ENCODE measurements at places on chromosomes 4 and X.

- no peak for DNase-seq
These were observed 16.6 kb downstream of the AMER1 start for GRCh38 chrX:64188901-64189300.

- no peak for DNase-seq
These were observed 85.6 kb upstream of the CPEB2 start for GRCh38 chr4:14916554-14917297.

DNA sequence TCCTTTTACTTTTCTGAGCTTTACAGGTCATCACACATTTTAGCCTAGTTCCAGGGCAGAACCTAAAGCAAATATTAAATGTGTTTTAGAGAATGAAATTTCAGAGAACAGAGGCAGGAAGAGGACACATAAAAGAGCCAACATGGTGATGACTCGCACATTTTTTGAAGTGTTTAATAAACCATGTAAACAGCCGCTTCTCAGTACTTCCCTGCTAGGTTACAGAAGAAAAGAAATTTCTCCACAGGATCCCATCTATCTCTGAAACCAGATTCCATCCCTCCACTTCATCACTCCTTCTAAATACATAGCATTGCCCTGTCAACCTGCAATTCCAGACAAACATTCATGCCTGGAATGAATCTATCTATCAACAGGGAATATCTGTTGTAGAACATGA lies 949.5 kb upstream of the PCDH7 start:
- DNase-seq = no peak

DNA sequence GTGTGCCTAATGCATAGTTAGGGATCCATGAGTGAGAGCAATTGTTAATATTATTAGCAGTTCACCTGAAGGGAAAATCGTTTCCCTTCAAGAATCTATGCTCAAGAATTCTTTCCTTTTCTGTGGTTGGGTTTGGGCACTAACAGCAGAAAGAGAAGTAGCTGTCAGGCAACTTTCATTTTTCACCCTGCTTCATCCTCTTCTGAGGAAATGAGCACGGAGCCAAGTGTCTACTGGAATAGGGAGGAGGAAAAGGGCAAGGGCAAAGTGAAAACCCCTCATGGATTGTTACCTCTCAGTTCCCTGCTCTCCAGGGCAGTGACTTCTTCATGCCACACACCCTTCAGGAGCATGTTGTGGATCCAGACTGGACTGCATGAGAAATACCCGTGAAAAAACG lies 2.6 kb upstream of the HPGDS start:
- no peak for DNase-seq

- no peak for DNase-seq
These were observed 43.6 kb downstream of the TLR10 start for GRCh38 chr4:38738940-38739803.

DNA sequence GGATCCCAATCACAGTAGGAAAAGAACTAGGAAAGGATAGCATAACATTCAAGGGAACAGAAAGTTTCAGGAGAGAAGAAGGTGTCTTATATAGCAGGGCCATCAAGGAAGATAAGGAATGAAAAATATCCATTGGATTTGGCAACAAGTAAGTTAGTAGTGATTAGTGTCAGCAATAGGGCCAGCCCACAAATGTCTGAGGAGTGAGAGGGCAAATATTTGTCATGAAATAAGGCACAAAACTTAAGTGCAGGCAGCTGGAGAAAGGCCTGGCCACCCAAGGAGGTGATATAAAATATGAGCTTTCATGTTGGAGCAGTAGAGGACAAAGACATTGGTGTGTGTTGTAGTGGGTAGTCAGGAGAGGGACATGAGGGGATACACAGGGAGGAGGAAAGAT lies 132.1 kb downstream of the COL4A6 start:
- DNase-seq = no peak

DNA sequence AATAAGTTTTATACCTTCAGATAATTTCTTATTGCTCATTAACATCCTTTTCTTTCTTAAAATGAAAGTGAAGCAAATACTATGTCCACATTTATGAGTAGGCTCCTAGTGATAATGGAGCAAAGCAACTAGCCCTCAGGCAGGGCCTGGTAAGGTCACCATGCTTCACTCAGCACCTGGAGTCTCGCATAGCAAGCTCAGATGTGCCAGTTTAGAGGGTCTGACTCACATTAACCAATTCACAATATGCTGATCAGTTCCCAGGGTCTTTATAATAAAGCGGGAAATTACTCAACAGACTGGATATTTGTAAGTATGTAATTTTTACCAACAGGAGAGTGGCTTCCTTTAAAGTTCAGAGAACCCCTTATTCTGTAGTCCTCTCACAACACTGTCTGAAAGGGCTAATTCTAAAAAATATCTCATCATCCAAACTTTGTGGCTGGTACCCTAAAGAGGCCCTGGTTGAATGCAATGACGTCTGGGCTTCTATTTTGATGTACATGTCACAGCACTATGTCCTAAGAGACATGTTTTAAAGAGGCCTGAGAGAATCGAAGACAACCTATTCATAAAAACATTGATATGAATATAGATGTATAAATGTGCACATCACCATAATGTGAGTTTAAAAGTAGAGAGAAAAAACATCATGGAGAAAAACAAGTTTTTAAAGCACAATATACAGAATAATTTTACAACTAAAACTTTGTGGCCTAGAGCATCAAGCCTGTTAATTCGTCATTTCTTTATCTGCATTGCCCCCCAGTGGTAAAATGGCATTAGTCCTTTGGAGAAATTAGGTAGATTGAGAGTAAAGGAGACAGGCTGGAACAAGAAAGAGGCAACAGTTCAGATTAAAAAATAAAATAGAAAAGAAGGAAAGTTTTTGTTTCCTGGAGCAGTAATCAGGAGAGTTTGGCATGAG lies 44.3 kb downstream of the IL21 start:
- DNase-seq = peak; percentile 9

- no peak for DNase-seq
These were observed 886.8 kb downstream of the NLGN4X start for GRCh38 chrX:5341902-5342301.

GRCh38 chrX:112830540-112830939 lies 10.1 kb downstream of the AMOT start:
- no peak for DNase-seq

GRCh38 chr4:26275281-26275680 lies 45.5 kb upstream of the RBPJ start:
- no peak for DNase-seq

GRCh38 chr4:40564004-40564403 lies 65.7 kb downstream of the RBM47 start:
- no peak for DNase-seq

GRCh38 chr4:133150486-133151340 lies 1.6 kb downstream of the PCDH10 start:
- DNase-seq = no peak

- DNase-seq = no peak
These were observed 49.2 kb upstream of the UGT2A1 start for GRCh38 chr4:69702201-69702600.

DNA sequence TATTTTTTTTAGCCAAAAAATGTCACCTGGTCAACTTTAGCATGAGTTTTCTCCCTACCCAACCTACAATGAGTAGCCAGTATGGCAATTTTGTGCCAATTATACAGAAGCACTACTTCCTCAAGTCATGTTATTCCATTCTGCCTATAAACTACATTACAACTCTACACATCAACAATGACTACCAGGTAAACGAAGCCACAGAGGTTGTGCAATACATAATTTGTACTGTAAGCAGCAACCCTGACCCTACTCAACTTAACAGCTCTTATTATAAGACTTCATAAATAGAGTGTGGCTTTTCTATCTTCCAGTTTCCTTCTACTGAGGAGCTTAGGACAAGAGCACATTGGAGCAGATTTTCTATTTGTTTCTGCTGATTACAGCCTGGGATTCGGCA lies 160.5 kb downstream of the HS3ST1 start:
- DNase-seq = no peak

DNA sequence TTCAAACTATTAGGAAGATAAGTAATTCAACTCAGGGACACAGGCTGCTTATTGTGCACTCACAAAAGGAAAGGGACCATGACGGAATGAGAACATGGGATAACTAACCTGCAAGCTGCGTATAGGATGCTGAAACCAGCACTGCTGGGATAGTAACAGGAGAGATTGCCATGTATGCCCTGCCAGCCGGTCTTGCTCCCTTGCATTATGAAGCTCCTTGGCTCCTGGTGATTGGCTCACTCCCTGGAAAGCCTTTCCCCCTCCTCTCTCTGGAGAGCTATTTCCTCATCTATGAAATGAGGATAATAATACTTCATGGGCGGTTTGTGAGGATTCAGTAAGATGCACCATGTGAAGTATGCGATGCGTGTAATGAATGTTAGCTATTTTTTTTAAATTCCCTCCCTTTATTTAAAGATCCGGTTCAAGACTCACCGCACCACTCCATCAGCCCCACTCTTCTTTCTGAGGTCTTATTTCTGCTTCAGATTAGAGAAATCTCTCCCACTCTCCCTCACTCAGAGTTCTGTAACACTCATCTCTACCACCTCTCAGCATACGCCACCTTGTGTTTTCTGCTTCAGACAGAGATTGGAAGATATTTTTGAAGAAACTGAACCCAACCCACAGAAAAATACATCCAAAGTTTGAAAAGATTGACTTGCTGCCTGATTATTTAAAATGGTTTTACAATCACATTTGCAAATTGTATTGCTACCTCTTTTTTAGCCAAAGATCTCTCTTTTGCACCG lies 18.4 kb downstream of the MSMO1 start:
- no peak for DNase-seq

- no peak for DNase-seq
These were observed 341.5 kb downstream of the BCOR start for GRCh38 chrX:39756086-39756883.

- no peak for DNase-seq
These were observed 220.6 kb upstream of the WDFY3 start for GRCh38 chr4:85187106-85187505.

DNA sequence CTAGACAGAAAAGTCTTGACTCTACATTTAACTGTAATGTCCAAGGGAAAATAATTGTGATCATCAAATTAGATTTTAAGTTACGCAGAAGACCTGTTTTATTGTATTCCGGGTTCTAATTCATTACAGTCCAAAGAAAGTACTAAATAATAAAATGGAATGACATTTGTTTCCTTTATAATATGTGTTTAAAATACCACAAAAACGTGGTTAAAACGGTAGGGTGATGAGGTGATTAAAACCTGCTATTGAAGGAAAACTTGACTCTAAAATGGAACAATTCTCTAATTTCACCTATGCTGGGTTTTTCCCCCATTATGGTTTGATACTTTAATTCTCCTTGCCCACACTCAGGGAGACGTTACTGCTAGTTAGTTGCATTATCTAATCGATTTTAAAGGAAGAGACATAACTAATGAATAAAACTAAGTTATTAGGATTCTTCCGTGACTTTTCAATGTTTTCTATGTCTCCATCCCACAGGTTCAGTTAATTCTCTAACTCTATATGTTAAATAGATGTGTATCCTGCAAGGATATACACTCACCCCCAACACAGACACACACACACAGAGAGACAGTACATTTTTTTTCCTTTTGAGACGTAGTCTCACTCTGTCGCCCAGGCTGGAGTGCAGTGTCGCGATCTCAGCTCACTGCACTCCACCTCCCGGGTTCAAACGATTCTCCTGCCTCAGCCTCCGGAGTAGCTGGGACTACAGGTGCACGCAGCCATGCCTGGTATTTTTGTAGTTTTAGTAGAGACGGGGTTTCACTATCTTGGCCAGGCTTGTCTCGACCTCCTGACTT lies 80.8 kb downstream of the GK start:
- DNase-seq = no peak

DNA sequence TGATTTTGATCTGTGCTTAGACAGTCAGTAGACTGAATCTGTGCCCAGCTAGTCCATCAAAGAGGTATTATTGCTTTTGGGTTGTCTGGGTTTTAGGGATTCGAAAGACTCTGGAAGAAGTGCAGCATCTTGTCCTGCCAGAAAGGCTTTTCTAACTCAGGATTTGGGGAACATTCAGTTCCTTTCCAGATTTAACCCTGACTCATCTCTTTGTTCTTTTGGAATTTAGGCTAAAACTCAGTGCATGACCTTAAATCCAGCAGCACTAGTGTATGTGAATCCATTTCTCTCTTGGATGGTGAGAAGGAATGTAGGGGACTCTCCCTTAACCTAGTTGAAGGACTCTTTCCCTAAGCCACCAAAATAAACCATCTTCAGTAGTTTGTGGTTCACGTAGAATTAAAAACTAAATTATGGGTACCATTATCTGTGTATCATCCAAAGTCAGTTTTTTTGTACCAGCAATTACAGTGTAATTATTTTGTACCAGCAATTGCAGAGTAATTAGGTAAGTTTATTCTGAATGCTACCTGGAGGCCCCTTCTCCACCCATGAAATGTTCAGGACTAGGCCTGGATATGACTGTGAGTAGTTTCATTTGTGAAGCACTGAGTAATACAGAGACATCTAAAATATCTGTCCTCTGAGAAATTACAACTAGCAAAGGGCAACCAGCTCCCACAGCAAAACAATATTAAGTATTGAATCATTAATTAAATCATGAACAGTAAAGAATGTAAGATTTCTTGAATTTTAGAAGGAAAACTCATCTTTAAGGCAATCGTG lies 384.0 kb downstream of the TMA16 start:
- DNase-seq = no peak

DNA sequence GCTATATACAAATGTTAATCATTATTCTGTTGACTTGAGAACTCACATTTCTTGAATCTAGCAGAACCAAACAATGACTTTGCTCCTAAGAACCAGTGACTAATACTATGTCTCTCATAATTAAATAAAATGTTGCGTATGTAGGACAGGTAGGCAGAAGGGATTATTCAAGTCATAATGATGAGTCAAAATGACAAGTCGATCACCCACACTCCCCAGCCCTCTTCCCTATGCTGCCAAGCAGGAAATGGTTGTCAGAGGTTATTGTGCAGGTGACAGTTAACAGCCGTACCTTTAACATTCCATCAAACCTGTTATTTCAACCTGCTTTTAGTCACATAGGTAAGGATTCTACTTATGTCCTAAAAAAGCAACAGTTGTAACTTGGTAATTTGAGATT lies 22.0 kb upstream of the STK26 start:
- DNase-seq = no peak

GRCh38 chr4:32499171-32499570 lies 1779.0 kb downstream of the PCDH7 start:
- DNase-seq = no peak

DNA sequence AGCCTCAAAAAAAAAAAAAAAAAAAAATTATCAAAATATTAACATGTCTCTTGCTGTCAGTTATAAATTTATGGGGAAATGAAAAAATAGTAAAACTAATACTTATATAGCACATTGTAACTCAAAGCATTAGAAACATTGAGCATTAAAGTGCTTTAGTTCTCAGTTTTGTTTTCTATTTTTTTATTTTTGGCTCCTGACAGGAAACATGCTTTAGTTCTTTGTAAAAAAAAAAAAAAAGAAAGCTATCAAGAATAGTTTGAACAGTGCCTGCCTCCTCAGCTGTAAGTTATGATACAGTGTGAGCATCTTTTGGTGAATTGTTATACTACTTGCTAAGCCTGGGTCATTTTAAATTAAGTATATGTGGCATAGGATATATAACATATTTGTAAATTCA lies 5.1 kb upstream of the CENPC start:
- no peak for DNase-seq

DNA sequence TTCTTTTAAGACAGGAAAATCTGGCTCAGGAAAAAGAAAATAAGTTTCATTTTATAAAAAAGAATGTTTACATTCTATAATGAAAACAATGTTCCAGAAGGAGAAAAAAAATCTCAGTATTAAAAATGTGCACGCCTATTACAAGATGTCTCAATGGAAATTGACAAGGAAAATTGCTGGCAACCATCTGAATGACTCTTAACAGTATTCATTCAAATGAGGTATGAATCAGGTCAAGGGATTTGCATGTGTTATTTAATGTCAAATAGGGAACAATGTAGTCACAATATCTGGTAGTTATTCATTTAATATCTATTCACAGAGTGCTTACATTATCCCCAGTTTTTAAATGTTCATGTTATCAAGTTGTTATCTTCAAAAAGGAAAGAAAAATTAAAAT lies 208.4 kb upstream of the TRAM1L1 start:
- DNase-seq = no peak
